ENCODE measurements at places on chromosomes 1 and 21. TPM values are rescaled to one million over a fixed set of nuclear protein-coding genes. Genes with fewer than 3 reads are reported as not detected.

Gene FCER1G
- 0.57 TPM for polyA plus RNA-seq

Gene IFNAR1
- 7.8 TPM for polyA plus RNA-seq

GRCh38 chr1:56754708-56755479 lies 64.3 kb downstream of the FYB2 start:
- no peaks in the 10 kb centered on the region for H3K36me3 ChIP-seq
- no peak overlapping the region for H3K27ac ChIP-seq
- peaks cover 6% of the 10 kb centered on the region for H3K27me3 ChIP-seq
- no peak for DNase-seq

Gene ADGRB2
- 11.9 TPM for polyA plus RNA-seq

Gene TESK2
- polyA plus RNA-seq, result 1.3 TPM

Gene ANKRD34A
- polyA plus RNA-seq, result 1.9 TPM

Gene LAMB3
- 2.1 TPM for polyA plus RNA-seq

- no peak overlapping the region for H3K4me3 ChIP-seq
- no peaks in the 10 kb centered on the region for H3K36me3 ChIP-seq
- DNase-seq, result peak; percentile 50
- H3K27me3 ChIP-seq, result no peaks in the 10 kb centered on the region
- H3K27ac ChIP-seq, result no peak overlapping the region
Observed at GRCh38 chr1:219416598-219417238, 196.2 kb downstream of the ZC3H11B start.

- no peaks in the 10 kb centered on the region for H3K27me3 ChIP-seq
- H3K4me3 ChIP-seq, result no peak overlapping the region
- no peak overlapping the region for H3K27ac ChIP-seq
Observed at GRCh38 chr1:52153010-52153409, 11.1 kb downstream of the ZFYVE9 start.

Gene ADGRL4
- 5.0 TPM for polyA plus RNA-seq

DNA sequence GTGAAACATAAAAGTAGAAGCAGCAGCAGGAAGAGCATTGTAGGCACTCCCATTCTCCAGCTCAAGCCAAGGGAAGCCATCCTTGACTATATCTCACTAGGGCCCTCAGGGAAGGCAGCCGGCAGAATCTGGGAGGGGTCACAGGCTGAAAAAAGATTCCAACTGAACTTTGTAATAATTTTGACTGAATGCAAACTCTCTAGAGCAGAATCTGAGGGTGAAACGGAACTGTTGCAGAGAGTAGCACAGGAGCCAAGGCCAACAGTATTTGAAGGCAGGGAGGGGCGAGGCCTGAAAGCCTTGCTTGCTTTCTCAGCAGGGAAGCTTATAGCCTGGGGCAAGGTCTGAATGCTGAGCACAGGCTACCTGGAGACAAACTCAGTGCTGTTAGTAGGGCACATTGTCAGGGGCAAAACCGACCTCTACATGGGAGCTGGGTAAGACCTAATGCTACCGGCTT lies 180.6 kb downstream of the COL24A1 start:
- no peak overlapping the region for H3K4me3 ChIP-seq
- no peaks in the 10 kb centered on the region for H3K4me1 ChIP-seq
- no peaks in the 10 kb centered on the region for H3K36me3 ChIP-seq
- no peak for DNase-seq
- H3K27ac ChIP-seq, result no peak overlapping the region
- no peaks in the 10 kb centered on the region for H3K27me3 ChIP-seq

Gene CD48
- polyA plus RNA-seq, result not detected

DNA sequence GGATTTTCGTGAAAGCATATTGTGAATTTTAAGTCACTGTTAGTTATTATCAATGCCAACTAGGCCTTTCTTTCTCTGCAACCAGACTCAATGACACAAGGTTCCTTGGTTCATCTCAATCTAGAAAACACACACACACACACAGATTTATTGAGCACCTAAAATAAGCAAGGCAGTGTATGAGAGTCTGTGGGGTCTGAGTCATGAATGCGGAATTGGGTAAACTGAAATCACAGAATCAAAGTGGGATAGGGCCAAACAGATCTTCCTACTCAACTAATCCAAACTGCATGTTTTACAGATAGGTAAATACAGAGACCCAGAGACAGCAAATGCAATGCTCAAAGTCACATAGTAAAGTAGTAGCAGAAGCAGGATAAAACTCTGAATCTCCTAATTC lies 48.5 kb upstream of the NRDC start:
- H3K27me3 ChIP-seq, result no peaks in the 10 kb centered on the region
- H3K36me3 ChIP-seq, result peaks cover 16% of the 10 kb centered on the region
- peaks cover 32% of the 10 kb centered on the region for H3K4me1 ChIP-seq
- peak; percentile 78 for DNase-seq
- peak overlapping the region; percentile 62 for H3K27ac ChIP-seq

Gene WNT9A
- polyA plus RNA-seq, result 0.36 TPM

Gene SPRR1B
- not detected for polyA plus RNA-seq

DNA sequence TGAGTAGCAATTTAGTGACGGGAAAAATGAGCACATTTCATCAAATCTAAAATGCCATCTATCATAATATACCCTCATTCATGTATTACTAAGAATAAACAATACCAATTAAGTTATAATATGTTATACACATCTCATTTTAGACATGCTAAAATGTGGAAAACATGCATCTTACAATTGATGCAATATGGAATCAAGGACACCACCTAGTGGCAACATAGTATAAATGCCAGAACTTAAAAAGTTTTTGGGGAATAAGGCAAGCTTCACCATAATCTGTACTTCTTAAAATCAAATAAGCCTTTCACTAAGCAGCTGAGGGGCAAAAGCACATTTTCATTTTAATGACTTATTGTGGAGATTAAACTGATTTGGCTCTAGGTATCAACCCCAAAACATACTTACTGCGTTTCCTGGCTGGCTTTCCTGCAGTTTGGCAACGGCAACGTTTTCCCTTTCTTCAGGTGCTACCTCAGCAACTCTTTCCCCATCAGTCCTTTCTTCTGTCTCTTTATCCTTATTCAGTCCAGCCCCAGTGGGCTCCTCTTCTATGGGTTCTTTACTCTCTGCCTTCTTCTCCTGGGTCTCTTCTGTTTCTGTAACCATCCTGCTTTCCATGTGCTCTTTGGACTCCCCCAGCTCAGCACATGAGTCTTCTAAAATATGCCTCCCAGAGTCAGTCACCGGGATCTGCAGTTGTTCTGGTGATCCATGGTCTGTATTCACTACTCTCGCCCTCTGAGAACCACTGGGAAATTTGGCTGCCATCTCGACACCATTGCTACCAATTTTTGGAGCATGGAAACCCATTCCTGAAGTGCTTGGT lies 11.4 kb downstream of the SDE2 start:
- no peaks in the 10 kb centered on the region for H3K27me3 ChIP-seq
- H3K4me1 ChIP-seq, result no peaks in the 10 kb centered on the region
- H3K36me3 ChIP-seq, result peaks cover 41% of the 10 kb centered on the region
- peak; percentile 59 for DNase-seq

DNA sequence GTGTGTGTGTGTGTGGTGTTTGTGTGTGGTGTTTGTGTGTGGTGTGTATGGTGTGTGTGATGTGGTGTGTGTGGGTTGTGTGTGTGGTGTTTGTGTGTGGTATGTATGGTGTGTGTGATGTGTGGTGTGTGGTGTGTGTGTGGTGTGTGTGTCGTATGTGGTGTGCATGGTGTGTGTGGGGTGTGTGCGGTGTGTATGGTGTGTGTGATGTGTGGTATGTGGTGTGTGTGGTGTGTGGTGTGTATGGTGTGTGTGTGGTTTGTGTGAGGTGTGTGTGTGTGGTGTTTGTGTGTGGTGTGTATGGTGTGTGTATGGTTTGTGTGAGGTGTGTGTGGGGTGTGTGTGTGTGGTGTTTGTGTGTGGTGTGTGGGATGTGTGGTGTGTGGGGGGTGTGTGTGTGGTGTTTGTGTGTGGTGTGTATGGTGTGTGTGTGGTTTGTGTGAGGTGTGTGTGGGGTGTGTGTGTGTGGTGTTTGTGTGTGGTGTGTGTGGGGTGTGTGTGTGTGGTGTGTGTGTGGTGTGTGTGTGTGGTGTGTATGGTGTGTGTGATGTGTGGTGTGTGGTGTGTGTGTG lies 106.2 kb upstream of the ADAR start:
- no peak for DNase-seq
- no peak overlapping the region for H3K27ac ChIP-seq
- no peaks in the 10 kb centered on the region for H3K4me1 ChIP-seq
- no peaks in the 10 kb centered on the region for H3K36me3 ChIP-seq
- peaks cover 39% of the 10 kb centered on the region for H3K27me3 ChIP-seq
- H3K4me3 ChIP-seq, result no peak overlapping the region

GRCh38 chr1:29269382-29269781 lies 33.1 kb downstream of the PTPRU start:
- peaks cover 10% of the 10 kb centered on the region for H3K4me1 ChIP-seq
- H3K36me3 ChIP-seq, result no peaks in the 10 kb centered on the region

GRCh38 chr1:30604801-30605440 lies 118.5 kb downstream of the MATN1 start:
- no peaks in the 10 kb centered on the region for H3K4me1 ChIP-seq
- DNase-seq, result no peak
- H3K27me3 ChIP-seq, result peaks cover 2% of the 10 kb centered on the region

DNA sequence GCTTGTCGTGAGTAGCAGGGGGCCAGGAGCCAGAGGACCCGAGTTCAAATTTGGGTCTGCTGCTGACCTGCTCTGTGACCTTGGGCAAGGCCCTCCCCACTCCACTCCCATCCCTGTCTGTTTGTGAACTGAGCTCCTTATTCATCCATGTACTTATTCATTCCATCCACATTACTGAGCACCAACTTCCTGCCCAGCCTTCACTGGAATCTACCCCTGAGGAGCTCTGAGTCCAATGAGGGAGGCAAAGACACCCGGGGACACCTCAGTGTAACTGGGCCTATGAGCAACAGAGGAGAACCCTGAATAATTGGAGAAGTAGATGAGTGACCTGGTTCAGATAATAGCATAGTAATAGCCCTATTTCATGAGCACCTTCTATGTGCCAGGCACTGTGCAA lies 8.9 kb downstream of the BSND start:
- no peaks in the 10 kb centered on the region for H3K36me3 ChIP-seq
- peaks cover 3% of the 10 kb centered on the region for H3K4me1 ChIP-seq
- H3K27ac ChIP-seq, result no peak overlapping the region
- H3K27me3 ChIP-seq, result peaks cover 28% of the 10 kb centered on the region

- H3K27me3 ChIP-seq, result no peaks in the 10 kb centered on the region
- no peak overlapping the region for H3K4me3 ChIP-seq
- no peaks in the 10 kb centered on the region for H3K4me1 ChIP-seq
- no peak overlapping the region for H3K27ac ChIP-seq
Observed at GRCh38 chr1:228289239-228289849, 81.5 kb downstream of the OBSCN start.

- peaks cover 2% of the 10 kb centered on the region for H3K27me3 ChIP-seq
- no peaks in the 10 kb centered on the region for H3K4me1 ChIP-seq
- no peak overlapping the region for H3K27ac ChIP-seq
- H3K36me3 ChIP-seq, result no peaks in the 10 kb centered on the region
Observed at GRCh38 chr1:116309090-116309870, 63.8 kb upstream of the ATP1A1 start.

GRCh38 chr1:18547460-18547859 lies 66.7 kb downstream of the KLHDC7A start:
- no peaks in the 10 kb centered on the region for H3K36me3 ChIP-seq
- H3K27me3 ChIP-seq, result no peaks in the 10 kb centered on the region
- no peak overlapping the region for H3K27ac ChIP-seq
- H3K4me1 ChIP-seq, result no peaks in the 10 kb centered on the region

- DNase-seq, result no peak
- H3K36me3 ChIP-seq, result no peaks in the 10 kb centered on the region
- H3K27ac ChIP-seq, result no peak overlapping the region
- H3K4me1 ChIP-seq, result peaks cover 6% of the 10 kb centered on the region
Observed at GRCh38 chr1:87129606-87130005, 199.1 kb upstream of the LMO4 start.

DNA sequence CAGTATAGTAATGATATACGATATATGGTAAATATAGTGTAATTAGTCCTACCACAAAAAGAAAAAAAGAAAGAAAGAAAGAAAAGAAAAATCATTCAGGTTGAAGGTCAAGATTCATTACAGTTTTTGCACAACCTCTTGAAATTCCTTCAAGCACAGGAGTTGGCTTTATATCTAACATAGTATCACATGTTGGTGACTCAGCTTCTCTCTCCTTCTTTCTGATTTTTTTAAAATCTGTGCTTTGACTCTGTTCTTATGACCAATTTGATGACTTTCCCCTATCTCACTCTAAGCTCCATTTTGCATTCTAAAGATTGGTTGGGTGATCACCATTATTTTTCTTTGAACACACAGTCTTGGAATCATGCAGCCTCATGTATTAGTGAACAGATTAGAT lies 148.2 kb upstream of the COL11A1 start:
- no peaks in the 10 kb centered on the region for H3K27me3 ChIP-seq
- H3K36me3 ChIP-seq, result no peaks in the 10 kb centered on the region
- peak; percentile 73 for DNase-seq

DNA sequence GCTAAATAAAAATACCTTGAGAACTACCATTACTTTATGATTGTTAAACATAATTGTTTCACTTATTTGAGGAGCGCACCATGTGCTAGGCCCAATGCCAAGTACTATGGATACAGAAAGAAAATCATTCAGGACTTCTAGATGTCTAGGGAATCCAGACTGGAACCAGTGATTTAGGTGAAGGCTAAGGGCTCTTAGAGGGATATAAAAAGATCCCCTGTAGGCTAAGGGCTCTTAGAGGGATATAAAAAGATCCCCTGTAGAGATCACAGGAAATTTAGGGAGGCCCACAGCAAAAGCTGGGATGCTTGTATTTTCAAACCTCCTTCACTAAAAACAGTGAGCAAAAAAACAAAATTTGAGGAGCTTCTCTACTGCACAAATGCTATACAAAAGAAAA lies 6.7 kb downstream of the TOR1AIP2 start:
- H3K4me3 ChIP-seq, result no peak overlapping the region
- no peak for DNase-seq
- H3K27me3 ChIP-seq, result no peaks in the 10 kb centered on the region
- H3K4me1 ChIP-seq, result no peaks in the 10 kb centered on the region
- peaks cover 28% of the 10 kb centered on the region for H3K36me3 ChIP-seq
- H3K27ac ChIP-seq, result no peak overlapping the region

Gene MCOLN3
- not detected for polyA plus RNA-seq

DNA sequence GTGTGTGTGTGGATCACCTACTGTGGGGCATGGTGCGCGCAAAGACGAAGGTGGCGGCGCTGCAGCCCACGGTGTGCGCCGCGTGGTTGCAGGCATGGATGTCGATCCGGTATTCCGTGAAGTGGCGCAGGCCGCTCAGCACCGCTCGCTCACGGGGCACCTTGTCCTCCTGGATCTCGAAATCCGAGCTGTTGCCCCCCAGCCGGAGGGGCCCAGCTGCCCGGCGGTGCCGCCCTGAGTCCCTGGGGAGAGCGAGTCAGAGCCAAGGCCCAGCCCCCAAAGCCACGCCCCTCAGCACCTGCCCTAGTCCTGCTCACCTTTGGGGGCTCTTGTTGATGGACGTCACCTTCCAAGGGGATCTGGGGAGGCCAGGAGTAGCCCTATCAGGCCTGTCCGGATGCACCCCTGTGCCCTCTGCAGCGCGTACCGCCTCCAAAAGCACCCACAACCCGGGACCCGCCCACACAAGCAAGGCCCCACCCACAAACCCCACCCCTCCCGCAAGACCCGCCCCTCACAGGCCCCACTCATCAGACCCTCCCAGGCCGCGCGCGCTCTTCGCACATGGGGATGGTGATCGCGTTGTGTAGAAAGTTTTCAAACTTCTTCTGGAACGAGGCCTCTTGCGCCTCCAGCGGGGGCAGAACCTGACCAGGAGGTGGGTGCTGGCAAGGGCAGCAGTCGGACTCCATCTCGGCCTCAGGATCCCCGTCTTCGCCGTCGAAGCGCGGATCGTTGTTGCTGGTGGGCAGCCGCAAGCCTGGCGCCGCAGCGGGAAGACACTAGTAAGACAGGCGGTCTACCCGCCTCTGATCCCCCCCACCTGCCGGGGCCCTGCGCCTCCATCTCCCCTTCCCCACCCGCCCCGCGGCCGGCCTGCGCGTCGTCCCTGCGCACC lies 13.6 kb downstream of the INSRR start:
- H3K27me3 ChIP-seq, result peaks cover 93% of the 10 kb centered on the region
- no peak for DNase-seq
- H3K36me3 ChIP-seq, result no peaks in the 10 kb centered on the region
- H3K27ac ChIP-seq, result no peak overlapping the region
- H3K4me1 ChIP-seq, result no peaks in the 10 kb centered on the region
- H3K4me3 ChIP-seq, result no peak overlapping the region

Measured in IMR-90 (cell line).